Suprapubic skin (tissue), 4 donors: ENCODE measurements at places on chromosomes 1 and 21. TPM values are rescaled to one million over a fixed set of nuclear protein-coding genes. Genes with fewer than 3 reads are reported as not detected.

- no peak for DNase-seq
Observed at GRCh38 chr1:61277121-61277690, 194.8 kb downstream of the NFIA start.

- no peak for DNase-seq
Observed at GRCh38 chr1:87091425-87091824, 177.0 kb downstream of the HS2ST1 start.

GRCh38 chr1:229848752-229849677 lies 218.0 kb upstream of the GALNT2 start:
- no peak for DNase-seq

DNA sequence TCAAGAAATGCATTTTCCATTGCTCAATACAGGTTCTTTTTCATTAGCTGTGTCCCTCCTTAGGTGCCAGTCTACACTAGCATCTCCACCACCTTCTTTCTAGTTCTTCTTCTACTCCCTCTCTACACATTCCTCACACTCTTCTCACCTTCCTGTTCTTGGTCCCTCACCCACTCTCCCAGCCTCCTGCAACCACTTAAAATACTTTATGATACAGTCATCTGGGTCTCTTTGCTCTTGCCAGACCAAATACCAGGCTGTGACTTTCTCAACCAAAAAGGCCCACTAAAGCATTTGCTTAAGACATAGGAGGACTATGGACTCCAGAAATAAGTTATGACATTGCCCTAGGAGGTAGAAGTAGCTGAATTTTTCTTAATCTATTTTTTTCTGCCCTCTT lies 35.1 kb downstream of the PIGM start:
- no peak for DNase-seq

DNA sequence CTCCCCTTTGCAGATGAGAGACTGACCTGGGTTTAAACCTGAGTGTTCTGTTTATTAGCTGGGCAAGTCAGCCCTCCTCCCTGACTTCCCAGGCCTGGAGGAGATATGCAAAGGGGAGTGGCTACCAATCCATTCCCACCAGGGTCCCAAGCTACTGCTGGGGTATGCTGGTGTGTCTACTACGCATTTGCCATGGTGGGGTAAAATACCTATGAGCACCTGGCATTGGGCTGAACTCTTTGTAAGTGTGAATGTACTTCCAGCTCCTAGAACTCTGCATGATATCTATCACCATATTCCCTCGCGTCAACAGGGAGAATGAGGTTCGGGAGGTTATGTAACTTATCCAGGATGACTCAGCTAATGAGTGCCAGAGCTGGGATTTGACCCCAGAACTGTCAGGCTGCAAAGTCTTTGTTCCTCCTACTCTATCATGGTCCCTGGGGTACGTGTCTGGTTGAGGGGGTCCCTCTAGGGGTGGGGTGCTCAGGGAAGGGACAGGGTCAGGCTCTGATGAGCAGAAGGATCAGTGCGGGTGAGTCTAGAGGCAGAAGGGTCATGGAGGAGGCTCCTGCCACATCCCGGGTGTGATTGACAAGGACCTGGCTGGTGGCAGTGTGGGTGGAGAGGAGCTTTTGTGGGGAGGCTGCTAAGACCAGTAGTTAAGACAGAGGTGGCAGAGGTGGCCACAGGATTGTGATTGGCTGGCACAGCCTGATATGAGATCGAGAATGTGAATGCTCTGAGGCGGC lies 16.7 kb downstream of the AMPD2 start:
- DNase-seq = peak; percentile 65

GRCh38 chr1:35876988-35877387 lies 6.0 kb upstream of the AGO1 start:
- DNase-seq = no peak

DNA sequence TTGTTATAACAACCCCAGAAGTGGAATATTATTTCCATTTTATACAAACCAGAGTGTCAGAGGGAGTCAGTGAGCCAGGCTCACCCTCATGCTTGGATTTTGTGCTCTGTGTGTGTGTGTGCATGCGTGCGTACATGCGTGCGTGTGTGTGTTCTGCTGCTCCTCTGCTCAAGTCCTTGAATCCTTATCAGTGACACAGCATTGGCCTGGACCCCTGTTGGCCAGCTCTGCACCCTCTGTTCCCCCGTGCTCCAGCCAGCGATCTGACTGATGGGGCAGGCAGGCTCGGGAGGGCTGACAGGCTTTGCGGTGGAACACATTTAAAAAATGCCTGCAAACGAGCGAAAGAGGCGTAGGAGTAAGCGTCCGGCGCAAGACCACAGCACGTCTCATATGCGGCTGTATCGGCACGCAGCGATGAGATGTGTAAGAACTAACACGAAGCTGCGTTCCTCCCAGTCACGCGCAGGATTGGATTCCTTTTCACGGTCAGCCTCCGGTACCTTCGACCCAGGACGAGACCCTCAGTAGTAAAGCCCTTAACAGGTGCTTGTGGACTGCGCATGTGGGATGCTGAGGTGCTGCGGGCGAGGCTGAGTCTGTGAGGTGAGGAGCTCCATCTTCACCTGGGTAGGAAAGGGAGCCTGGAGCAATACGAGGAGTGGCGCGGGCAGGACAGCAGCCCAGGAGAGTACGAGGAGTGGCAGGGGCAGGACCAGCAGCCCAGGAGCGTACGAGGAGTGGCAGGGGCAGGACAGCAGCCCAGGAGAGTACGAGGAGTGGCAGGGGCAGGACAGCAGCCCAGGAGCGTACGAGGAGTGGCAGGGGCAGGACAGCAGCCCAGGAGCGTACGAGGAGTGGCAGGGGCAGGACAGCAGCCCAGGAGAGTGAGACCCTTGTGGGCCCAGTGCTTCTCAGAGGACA lies 130.9 kb downstream of the GALNT2 start:
- no peak for DNase-seq

DNA sequence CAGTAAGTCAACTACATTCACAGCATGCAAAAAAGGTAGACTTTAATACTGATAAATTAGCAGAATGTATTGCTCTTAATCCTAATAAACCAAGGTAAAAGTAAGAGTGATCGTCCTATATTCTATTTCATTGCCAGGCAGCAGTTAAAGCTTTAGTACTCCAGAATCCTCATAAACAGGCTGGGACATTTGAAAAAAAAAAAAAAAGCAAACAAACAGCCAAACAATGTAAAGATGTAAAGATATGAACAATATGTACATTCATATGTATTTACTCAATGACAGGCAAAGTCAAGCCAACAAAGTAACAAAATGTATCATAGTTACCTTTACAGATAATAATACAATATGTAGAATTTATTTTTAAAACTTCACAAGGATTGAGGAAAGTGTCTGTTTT lies 383.6 kb downstream of the COL11A1 start:
- no peak for DNase-seq

DNA sequence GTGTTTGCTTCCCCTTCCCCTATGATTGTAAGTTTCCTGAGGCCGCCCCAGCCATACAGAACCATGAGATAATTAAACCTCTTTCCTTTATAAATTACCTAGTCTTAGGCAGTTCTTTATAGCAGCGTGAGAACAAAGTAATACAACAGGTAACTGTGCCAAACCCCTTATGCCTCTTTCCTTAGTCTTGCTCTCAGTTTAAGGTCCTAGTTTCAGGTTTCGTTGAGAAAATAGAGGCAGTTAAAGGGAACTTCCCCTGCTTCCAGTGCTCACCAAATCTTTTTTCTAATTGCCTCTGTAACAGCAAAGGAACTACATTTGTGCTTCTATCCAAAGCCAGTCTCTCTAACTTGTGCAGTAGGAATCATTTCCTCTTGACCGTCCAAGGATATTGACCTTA lies 164.8 kb downstream of the PATJ start:
- DNase-seq = no peak

GRCh38 chr1:28582248-28582615 lies 9.8 kb upstream of the RAB42 start:
- DNase-seq = no peak

GRCh38 chr1:2412773-2413494 lies 570 bp upstream of the PEX10 start:
- no peak for DNase-seq

The DPH5 gene
- total RNA-seq = 29.1 TPM

The CRYAA gene
- not detected for total RNA-seq

The OR2L3 gene
- not detected for total RNA-seq

The OR2T27 gene
- not detected for total RNA-seq

The NBPF6 gene
- not detected for total RNA-seq

The CHRM3 gene
- 3.7 TPM for total RNA-seq

The HRNR gene
- not detected for total RNA-seq

The PIGR gene
- total RNA-seq = 1.0 TPM
